ENCODE measurements at places on chromosomes 2 and 18.

GRCh38 chr2:171729952-171730317, 42.7 kb downstream of the DYNC1I2 start:
- DNase-seq: no peak

DNA sequence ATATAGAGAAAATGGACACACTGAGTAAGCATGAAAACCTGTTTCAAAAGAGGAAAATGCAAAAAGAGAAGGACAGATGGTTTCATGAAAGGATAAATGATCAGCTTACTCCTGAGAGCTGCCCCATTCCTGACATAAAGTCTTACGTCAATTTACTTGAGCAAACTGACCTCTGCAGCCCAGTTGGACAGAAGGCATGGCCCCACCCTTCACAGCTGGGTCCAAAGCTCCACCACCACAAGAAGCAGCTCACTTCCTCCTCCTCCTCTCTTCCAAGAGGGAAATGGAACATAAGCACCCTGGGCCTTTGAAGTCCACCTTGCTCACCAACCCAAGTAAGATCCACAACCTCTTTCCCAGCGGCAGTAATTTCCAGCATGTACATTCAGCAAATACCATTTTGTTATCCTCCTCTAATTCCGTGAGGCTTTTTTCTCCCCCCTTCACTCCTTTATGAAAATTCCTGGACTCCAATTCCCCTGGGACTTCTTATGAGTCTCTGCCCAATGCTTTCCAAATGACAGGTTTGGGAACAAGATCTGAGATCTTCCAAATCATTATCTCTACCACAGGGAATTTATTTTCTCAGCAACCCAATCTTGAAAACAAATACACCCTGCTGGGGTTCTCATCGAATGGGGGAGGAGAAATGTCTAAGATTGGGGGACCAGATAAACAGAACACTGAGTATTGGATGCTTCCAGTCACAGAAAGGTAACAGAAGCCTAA, 10.1 kb downstream of the COL4A4 start:
- no peak for DNase-seq

DNA sequence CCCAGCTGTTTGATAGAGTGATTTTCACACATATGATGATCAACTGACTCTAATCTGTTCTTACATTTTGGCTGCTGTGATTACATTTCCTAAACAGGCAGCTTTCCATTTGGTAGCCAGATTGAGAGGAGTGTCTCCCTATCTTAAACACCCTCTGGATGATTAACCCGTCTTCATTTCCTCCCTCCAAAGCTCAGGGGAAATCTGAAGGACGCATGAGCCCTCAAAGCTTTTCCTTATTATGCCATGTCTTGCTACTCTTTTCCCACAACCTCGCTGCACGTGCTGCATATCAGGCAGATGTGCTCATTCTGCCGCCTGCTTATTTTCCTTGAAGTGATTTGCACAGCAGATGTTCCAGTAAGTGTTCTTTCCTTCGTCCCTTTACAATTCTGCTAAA, 837.4 kb downstream of the LRRTM4 start:
- DNase-seq: no peak

DNA sequence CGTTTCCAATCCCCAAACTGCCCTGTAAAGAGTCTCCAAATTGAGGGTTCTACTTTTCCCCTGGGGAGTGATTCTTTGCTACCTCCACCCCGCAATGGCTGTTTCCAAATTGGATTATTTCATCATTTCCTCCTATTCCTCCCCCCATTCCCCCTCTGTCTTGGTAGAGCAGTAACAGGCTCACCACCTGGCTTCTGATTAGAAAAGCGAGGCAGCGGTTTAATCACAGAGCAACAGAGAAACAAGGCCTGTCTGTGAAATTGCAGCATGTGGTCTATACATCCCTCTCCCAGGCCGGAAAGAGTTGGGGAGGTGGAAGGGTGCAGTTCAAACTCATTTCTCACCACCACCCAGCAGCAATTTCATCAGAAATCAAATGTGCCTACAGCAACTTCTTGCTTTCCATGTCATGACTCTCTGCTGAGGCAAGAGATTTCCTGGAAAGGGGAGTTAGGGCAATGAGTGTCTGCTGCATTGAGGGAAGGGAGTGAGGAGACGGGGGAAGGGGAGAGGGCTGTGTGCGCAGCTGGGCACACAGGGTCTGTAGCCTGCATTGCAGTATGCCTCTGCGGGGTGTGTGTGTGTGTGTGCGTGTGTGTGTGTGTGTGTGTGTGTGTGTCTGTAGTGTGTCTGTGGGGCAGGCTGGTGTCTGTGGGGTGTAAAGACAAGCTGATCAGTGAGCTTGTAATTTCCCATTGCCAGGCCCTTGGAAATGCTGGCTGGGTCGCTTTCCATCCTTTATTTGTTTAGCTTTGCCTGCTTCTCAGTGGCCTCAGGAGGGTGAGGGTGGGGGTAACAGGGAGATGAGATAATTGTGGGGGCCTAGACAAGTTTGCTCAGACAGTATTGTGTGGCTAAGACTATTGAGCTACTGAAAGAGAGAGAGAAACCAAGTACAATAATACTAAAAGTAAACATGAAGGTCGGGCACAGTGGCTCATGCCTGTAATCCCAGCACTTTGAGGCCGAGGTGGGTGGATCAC, 13.5 kb upstream of the IGFBP2 start:
- no peak for DNase-seq

DNA sequence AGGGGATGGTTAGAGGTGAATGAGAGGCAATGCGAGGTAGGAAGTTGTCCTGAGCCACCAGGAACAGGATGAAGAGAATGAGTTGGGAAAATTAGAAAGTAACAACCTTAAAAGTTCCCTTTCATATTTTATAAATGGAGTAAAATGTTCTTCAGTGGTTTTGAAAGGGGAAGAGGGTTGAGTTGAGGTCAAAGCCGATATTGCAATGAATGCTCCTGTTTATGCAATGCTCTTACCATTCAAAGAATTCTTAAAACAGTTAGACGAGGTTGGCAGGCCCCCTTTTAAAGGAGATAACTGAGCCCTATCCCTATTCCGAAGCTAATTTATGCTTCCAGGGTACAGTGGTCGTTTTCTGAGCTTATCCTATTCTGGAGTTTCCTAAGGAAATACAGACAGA, 2110.3 kb upstream of the CELF4 start:
- DNase-seq: no peak

GRCh38 chr18:59011786-59012185, 127.9 kb upstream of the SEC11C start:
- DNase-seq: no peak

DNA sequence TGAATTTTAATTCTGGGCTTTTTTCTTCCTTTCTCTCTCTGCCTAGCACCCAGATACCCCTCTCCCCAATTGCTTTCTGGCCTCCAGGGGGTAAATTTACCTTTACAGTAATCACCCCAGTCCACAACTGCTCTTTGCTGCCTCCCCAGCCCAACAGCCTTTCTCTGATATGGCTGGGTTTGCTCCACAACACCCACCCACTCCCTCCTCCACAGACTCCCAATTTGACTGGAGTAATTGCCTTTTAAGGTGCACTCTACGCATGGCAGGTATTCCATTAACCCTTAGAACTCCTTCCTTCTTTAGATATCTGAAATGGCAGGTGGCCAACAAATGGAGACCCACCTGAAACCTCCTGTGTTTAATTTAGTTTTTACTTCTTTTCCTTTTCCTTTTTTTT, 3.6 kb downstream of the CELF4 start:
- DNase-seq: no peak

DNA sequence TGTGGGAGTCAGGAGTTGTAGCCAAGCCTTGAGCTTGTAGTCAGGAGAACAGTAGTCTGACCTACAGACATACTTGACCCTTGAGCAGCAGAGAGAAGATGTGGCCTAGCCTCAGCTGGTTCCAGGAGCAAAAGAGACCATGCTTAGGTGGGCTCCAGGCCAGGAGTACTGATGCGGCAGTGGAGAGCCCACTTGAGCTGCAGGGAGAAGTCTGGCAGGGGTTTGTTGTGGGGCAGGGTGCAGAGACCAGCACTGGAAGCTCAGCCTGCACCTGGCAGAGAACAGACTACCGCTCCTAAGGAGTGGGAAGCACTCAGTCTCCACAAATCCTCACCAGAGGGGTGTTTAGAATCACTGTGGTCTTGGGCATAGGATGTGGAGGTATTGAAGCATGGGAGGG, 197.9 kb downstream of the TPGS2 start:
- DNase-seq: no peak

- DNase-seq: no peak
Measured at GRCh38 chr2:7607441-7608173, 690.4 kb downstream of the RNF144A start.

DNA sequence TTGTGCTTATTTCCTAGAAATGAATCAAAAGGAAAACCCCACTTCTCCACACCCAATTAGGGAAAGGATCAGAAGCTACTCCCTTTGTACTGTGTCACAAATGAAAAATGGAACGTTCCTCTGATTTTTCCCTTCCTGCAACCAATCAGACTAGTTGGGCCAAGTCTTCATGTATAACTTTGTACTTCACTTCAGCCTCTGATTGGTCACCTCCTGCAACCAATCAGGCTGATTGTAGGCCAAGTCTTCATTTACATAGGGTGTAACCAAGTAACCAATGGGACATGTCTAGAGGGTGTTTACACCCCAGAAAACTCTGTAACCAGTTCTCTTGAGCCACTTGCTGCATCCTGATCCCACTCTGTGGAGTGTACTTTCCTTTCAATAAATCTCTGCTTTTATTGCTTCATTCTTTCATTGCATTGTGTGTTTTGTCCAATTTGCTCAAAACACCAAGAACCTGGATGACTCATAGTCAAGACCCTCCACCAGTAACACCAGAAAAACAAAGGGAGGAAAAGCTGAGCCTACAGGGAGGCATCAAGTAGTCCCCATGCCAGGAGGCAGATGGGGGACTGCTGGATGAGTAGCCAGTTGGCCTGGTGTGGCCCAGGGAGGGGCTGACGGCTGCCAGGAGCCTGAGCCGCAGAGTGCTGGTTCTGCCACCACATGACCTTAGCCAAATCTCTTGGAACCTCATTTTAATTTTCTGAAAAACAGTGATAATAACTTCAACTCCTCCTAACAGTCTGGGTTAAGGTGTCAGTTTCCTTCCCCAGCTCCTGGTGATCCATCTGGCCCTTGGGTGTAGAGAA, 46.1 kb downstream of the SOWAHC start:
- DNase-seq: no peak

DNA sequence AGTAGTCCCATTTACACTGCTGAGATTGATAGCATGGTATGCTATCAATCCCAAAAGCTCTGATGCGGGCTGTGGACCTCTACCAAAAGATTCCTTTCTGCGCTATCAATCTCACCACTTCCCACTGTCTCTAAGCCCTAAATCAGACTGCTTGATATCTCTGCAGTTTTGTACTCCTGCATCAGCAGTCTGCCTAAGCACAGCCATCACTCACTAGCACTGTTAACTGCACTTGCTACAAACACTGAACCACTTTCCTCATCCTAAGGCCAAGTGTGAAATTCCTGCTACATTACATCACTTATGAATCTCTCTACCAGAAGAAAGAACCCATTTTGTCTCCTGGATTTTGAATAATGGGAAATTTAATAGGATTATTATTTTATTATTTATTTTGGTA, 237.0 kb downstream of the HNMT start:
- DNase-seq: no peak

- DNase-seq: no peak
Measured at GRCh38 chr2:222973237-222973636, 78.8 kb upstream of the KCNE4 start.

DNA sequence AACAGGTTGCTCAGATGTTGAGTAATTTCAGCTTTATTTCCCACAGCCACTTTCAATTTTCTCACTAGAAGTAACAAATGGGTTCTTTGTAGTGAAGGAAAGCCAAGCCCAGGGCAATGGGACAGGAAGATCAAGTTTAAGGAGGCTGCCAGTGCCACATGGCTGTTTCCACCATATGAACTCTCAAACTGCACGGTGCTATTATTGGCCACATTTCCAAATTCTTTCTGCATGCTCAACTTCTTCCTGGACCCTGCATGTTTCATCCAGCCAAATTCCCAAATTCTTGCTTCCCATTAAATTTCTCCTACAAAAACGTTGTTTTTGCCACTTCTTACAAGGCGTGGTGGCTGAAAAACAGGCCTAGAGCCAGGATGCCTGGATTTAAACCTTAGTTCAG, 193.3 kb upstream of the SPHKAP start:
- no peak for DNase-seq

DNA sequence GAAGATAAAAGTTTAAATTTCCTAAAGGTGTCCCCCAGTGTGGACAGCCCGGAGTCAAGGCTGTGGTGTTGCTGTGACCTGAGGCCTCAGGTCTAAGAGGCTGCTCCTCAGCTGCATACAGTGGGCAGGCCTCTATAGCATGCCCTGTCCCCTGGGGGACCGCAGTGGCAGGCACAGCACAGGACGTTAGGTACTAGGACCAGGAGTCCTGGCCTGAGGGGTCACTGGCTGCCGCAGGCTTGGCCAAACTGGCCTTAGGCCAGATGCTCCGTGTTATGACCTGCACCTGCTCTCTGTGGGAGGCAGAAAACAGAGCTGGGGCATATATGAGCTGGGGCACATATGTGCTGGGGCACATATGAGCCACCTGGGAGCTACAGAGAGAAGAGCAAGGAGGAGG, 21.2 kb upstream of the MAL start:
- no peak for DNase-seq

DNA sequence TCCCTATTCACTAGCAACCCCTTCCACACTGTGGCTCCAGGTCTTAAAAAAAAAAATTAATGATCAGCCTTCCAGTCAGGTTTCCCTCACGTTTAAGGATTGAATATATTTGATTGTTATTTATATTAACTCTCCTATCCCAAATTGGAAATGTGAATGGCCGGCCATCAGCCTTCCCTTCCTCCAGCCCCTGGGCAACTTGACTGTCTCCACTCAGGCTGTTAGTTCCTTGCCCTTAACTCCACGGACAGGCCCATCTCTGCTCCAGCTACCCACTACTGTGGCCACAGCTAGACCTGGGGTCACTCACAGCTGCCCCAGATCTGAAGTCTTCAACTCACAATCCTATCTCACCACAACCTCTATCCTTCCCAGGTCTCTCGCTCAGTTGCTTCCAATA, 39.9 kb downstream of the THOC1 start:
- DNase-seq: no peak

DNA sequence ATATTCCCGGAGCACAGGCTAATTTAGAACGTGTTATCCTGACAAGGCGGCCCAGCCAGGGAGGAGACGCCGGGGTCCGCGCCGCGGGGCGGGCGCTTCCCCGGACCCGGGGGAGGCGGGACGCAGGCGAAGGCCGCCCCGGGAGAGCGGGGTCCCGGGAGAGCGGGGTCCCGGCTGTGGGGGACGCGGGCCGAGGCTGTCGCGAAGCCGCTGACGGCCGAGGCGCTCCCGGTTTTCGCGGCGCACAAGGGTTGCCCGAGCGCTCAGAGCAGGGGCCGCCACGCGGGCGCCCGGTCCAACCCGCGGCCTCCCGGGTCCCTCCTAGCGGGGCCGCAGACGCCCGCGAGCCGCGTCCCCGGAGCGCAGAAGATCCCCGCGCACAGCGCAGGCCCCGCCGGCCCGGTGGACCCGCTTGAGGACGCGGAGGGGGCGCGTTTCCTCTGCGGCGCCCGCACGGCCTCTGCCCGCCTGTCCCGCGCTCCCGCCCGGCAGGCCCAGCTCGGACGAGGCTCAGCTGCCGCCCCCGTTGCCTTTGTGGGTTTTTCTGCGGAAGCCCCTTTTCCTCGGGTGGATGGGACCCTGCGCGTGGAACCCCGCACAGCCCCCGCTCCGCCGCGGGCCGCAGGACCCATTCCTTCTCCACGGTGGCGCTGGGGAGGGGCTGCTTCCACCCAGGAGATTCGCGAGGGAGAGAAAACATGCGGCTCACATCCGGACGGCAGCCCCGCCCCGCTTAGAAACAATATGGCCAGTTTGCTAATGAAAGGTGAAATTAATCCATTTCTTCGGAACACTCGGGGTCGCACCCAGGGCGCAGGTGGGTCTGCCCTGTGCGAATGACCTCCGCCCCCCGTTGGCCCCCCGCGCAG, 9.6 kb upstream of the KCNG2 start:
- DNase-seq: no peak

GRCh38 chr2:42957861-42958301, 165.5 kb upstream of the HAAO start:
- no peak for DNase-seq
